T-cell (primary cell): ENCODE measurements at places on chromosomes 3 and 15. TPM values are rescaled to one million over a fixed set of nuclear protein-coding genes. Genes with fewer than 3 reads are reported as not detected.

DNA sequence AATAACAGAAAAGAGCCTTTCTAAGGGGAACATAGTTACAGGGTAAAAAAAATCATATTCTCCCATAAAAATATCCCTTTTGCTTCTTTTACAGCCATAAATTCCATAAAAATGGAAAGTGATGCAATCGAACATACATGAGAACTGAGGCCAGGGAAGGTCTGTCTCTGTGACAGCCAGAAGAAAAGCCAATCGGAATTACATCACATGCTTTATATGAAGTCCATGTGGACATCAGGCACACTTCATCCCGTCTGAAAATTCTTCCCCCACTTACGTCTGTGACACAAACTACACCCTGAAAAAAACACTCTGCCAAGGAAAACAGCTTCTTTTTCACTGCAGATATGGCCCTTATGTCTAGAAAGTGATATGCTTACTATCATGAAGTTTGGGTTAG is 323.5 kb downstream of the ERC2 start:
- no peak overlapping the region for H3K4me3 ChIP-seq
- no peak for DNase-seq
- no peak overlapping the region for H3K27ac ChIP-seq
- no peaks in the 10 kb centered on the region for H3K4me1 ChIP-seq
- H3K27me3 ChIP-seq, result no peaks in the 10 kb centered on the region

- no peak for DNase-seq
- peaks cover 10% of the 10 kb centered on the region for H3K4me1 ChIP-seq
- no peak overlapping the region for H3K4me3 ChIP-seq
- no peaks in the 10 kb centered on the region for H3K27me3 ChIP-seq
- H3K27ac ChIP-seq, result no peak overlapping the region
These were observed 9.6 kb downstream of the ATP2C1 start for GRCh38 chr3:130903412-130903908.

DNA sequence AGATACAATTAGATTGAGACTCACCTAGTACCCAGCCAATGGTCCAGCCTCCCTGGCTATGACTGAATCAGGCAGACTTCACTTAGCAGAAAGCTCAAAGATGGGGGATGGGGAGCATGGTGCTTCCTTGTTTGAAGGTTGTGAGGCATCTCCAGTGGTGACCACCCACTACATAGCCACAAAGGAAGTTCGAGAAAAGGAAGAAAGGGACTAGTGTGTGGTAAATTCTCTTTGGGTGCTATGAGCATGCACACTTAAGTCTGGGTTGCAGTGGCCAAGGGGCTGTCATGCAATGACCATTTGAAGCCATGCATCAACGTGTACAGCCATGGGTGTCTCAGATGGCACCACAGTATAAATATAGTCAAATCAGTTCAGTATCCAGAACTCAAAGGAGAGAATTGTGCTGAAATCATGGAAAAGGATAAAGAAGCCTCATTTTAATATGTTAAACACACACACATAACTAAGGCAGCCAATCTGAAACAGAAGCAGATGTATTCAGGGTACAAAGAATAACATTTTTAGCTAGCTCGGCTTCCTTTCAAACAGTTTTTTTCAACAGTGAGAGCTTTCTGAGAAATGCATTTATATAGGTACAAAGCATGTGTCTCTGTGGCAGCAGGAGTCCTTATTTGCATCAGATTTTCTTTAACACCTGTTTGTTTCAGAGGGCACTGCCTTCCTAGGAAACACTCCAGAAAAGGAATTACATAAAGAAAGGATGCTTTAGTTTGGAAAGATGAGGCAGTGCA is 275.5 kb downstream of the GAP43 start:
- H3K27ac ChIP-seq, result no peak overlapping the region
- H3K4me1 ChIP-seq, result no peaks in the 10 kb centered on the region
- no peaks in the 10 kb centered on the region for H3K27me3 ChIP-seq
- no peak for DNase-seq
- H3K4me3 ChIP-seq, result no peak overlapping the region

DNA sequence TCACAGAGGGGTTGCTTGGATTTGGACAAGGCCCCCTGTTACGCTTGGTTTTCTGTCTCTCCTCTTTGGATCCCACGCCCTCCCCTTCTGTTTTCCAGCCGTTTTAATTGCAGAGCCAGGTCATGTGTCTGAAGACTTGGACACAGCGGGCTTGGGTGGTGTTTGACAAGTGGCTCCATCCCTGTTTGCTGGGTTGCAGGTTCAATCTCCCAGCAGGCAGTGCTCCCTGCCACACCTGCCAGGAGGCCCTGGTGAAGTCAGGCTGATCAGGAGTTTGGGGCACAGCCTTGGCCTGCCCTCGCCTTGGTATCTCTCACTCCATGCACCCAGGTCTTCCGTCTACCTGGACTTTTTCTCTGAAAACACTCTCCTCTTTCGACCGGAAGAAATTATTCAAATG is 59.0 kb downstream of the PLXNA1 start:
- H3K27ac ChIP-seq, result no peak overlapping the region
- no peaks in the 10 kb centered on the region for H3K27me3 ChIP-seq
- H3K4me1 ChIP-seq, result no peaks in the 10 kb centered on the region
- H3K4me3 ChIP-seq, result no peak overlapping the region

CAMP gene
- not detected for total RNA-seq

LIPC gene
- 1.1 TPM for total RNA-seq

DNA sequence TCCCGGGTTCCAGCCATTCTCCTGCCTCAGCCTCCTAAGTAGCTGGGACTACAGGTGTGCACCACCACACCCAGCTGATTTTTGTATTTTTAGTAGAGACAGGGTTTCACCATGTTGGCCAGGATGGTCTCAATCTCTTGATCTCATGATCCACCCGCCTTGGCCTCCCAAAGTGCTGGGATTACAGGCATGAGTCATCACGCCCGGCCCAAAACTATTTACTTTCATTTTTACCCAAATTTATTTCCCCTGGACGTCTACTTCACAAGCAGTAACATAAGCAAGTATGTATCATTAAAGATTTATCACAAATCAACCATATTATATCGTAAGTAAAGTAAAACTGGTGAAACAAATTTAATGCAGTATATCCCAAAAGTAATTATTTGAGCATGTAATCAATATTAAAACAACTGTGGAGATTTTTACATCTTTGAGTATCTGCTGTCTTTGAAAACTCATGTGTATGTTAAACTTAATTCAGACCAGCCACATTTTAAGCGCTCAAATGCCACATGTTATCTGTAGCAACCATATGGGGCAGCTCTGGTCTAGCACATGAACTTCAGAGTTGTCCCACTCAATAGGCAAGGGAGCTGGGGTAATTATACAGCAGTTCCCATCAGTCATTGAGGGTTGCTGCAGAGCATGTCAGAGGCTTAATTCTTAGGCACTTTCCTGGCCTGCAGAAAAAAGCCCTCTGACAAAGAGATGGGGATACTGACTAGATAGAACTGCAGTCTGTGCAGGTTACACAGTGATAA is 185.7 kb upstream of the CTDSPL start:
- no peaks in the 10 kb centered on the region for H3K27me3 ChIP-seq
- H3K27ac ChIP-seq, result no peak overlapping the region
- no peaks in the 10 kb centered on the region for H3K36me3 ChIP-seq
- H3K4me1 ChIP-seq, result no peaks in the 10 kb centered on the region
- H3K4me3 ChIP-seq, result no peak overlapping the region
- no peak for DNase-seq

GRCh38 chr3:13501958-13502790 is 22.1 kb downstream of the HDAC11 start:
- H3K27me3 ChIP-seq, result no peaks in the 10 kb centered on the region
- H3K4me3 ChIP-seq, result no peak overlapping the region
- H3K4me1 ChIP-seq, result no peaks in the 10 kb centered on the region
- DNase-seq, result no peak
- no peaks in the 10 kb centered on the region for H3K36me3 ChIP-seq
- no peak overlapping the region for H3K27ac ChIP-seq
